ENCODE measurements at places on chromosomes 7 and 10.

DNA sequence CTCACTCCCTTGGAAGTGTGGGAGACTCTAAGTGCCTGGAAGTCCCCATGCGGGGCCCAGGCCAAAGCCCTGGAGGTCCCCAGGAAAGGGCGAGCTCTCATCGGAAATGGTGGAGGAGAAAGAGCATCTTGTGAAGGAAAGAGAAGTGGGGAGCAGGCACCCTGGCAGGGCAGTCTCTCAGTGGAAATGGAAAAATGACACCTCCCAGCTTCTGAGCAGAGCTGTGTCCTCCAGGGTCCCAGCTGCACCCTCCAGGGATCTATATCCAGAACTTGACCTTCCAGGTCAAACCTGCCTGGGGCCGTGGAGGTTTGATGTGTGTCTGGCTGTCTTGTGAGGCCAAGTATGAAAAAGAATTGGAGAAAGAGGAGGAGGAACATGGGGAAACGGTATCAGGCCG is 29.5 kb downstream of the PAX2 start:
- no peak overlapping the region for H3K27ac ChIP-seq
- no peaks in the 10 kb centered on the region for H3K36me3 ChIP-seq
- H3K27me3 ChIP-seq = peaks cover 39% of the 10 kb centered on the region
- H3K4me3 ChIP-seq = no peak overlapping the region
- H3K4me1 ChIP-seq = no peaks in the 10 kb centered on the region
- no peak for DNase-seq

GRCh38 chr7:2638224-2638991 is 6.6 kb downstream of the TTYH3 start:
- H3K4me1 ChIP-seq = peaks cover 23% of the 10 kb centered on the region
- no peak for DNase-seq
- no peaks in the 10 kb centered on the region for H3K27me3 ChIP-seq
- H3K27ac ChIP-seq = no peak overlapping the region

DNA sequence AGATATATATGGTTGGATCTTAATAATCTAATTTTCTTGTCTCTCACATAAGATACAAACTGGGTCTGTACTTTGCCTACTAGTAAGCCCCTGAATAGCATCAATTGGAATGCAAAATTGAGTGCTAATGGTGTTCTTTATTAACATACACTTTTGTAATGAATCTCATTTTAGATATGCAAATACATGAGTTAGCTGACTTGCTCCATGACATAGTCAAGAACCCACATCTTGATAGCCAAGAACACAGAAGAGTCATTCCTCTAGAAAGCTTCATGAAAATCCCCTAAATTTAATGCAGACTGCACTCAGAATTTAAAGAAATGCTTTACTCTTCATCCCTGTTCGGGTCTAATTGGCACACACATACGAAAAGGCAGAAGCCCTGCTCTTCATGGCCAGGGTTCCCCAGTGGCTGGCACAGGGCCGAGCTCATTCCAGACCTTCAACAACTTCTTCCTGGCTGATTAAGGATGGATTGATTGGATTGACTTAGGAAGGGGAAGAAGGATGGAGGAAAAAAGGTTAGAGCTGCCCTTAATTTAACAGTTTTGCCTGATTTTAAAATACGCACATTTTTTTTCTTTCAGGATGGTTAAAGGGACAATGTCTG is 431.1 kb upstream of the KLF6 start:
- H3K27ac ChIP-seq = no peak overlapping the region
- no peak overlapping the region for H3K4me3 ChIP-seq
- peaks cover 2% of the 10 kb centered on the region for H3K4me1 ChIP-seq
- no peaks in the 10 kb centered on the region for H3K27me3 ChIP-seq

- H3K36me3 ChIP-seq = no peaks in the 10 kb centered on the region
- no peaks in the 10 kb centered on the region for H3K27me3 ChIP-seq
- no peak overlapping the region for H3K4me3 ChIP-seq
- no peak for DNase-seq
- H3K4me1 ChIP-seq = no peaks in the 10 kb centered on the region
These were observed 56.2 kb upstream of the APBB1IP start for GRCh38 chr10:26381986-26382385.

DNA sequence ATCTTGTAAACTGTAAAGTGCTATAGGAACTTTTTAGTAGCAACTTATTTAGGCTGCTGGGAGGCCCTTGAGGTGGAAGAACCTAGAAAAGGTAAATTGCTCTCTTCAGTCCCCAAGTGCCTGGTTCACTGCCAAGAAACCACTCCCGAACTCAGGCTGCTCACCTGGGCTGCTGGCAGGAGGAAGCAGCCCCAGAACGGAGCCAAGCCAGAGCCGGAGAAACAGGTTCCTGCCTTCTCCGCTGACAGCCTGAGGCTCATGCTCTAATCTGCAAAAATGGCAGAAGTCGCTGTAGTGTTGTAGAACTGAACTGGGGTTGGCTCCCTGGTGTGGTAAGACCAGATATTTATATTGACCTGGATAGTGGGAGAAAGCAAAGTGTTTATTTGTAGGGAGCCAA is 136.0 kb downstream of the CUL2 start:
- no peaks in the 10 kb centered on the region for H3K4me1 ChIP-seq
- no peak overlapping the region for H3K27ac ChIP-seq
- no peak for DNase-seq
- H3K36me3 ChIP-seq = no peaks in the 10 kb centered on the region

DNA sequence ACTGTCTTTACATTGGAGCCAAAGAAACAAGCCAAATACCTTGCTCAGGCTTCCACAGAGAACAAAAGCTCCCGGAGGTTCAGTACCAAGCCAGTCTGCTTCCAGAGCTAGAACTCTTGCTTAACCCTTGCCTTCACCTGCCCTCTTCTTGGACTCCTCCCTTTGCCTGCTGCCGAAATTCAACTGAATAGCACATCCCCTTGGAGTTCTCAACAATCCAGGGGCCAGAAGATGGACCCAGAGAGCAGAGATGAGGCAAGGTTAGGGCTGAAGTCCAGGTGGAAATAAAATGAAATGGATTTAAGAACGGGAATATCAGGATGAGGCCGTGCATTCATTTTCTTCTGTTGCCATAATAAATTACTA is 876 bp upstream of the PIK3AP1 start:
- peak overlapping the region; percentile 22 for H3K27ac ChIP-seq
- H3K36me3 ChIP-seq = no peaks in the 10 kb centered on the region
- H3K4me3 ChIP-seq = no peak overlapping the region
- DNase-seq = no peak
- peaks cover 45% of the 10 kb centered on the region for H3K4me1 ChIP-seq

DNA sequence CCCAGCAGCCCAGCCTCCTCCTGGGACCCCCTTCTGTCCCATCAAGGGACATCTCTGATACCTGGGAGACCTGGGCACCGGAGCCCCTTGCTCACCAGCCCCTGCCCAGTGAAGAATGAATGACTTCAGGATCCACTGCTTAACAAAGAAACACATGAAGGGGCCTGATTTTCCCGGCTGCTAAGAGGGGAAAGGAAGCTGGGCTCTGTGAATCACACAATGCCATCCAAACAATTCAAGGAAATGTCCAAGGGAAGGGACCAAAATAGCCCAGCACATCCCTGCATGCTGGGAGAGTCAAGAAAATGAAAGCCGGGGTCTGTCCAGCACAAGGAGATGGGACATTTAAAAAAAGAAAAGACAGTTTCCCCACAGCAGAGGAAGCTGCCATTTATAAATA is 128.7 kb upstream of the JCAD start:
- H3K27me3 ChIP-seq = no peaks in the 10 kb centered on the region
- DNase-seq = no peak
- H3K4me1 ChIP-seq = no peaks in the 10 kb centered on the region
- H3K36me3 ChIP-seq = no peaks in the 10 kb centered on the region
- no peak overlapping the region for H3K4me3 ChIP-seq
- H3K27ac ChIP-seq = no peak overlapping the region

DNA sequence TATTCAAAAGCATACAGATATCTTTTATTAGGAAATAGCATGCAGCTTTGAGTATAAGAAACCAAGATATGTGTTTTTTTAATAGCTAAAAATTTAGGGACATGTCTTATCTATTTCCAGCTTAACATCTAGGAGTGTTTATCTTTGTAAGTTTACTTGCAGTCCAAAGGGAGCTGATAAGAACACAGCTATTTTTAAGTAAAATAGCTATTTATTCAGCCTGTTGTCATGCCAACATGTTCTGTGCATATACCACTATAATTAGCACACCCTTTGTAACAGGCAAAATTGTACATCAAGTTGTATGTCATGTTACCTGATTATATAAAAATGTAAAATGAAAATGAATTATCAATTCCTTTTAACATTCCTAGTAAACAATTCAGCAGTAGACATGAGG is 29.6 kb downstream of the FAM133B start:
- no peak for DNase-seq
- H3K27ac ChIP-seq = no peak overlapping the region
- H3K4me1 ChIP-seq = no peaks in the 10 kb centered on the region
- no peak overlapping the region for H3K4me3 ChIP-seq
- peaks cover 57% of the 10 kb centered on the region for H3K36me3 ChIP-seq
- H3K27me3 ChIP-seq = no peaks in the 10 kb centered on the region

DNA sequence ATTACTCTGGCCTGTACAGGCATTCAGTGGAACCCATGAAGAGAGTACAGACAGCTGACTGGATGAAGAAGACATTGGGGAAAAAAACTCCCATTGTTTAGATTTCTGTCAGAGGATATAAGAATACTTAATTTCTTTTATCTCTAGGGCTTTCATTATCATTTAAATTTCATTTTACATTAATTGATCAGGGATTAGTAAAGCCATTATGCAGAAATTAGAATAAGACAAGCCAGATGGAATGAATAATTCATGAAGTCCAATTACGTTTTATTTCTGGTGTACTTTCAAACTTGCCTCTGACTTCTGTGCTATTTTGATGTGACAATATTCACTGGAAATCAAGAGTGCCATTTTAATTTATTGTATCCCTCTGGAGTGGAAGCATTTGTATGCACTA is 247.0 kb downstream of the SLC25A13 start:
- no peak overlapping the region for H3K27ac ChIP-seq
- no peaks in the 10 kb centered on the region for H3K4me1 ChIP-seq
- DNase-seq = no peak
- H3K27me3 ChIP-seq = no peaks in the 10 kb centered on the region
- H3K36me3 ChIP-seq = no peaks in the 10 kb centered on the region

DNA sequence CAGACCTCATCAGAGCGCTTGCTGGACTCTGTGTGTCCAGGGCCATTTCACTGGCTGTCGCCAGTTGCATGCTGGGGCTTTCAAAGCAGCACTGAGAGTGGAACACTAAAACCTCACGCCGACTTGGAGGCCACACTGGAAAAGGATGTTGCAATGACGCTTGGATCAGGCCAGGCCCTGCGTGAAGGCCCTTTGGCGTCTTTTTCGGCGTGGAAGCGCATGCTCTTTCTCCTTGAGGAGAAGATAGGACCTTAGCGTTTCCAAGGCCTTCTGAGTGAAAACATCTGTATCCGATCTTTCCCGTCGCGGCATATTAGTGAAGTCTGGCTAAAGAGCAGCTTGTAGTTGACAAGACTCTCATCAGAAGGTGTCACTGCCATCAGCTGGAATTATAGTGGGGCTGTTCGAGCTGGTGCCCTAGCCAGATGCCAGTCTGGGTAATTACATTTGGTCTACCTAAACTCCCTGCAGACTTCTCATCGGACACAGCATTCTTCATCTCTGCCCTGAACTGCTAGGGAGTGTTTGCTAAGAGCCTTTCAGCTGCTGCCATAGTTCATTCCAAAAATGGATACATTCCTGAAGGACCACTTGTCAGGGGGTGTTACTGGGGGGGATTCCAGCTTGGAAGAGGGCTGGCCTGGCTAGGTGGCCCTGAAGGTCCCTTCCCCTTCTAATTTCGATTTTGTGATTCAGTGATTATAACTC is 167.7 kb upstream of the TCF7L2 start:
- no peak for DNase-seq
- no peak overlapping the region for H3K4me3 ChIP-seq
- no peaks in the 10 kb centered on the region for H3K27me3 ChIP-seq
- no peaks in the 10 kb centered on the region for H3K36me3 ChIP-seq

GRCh38 chr7:154928136-154929005 is 74.6 kb downstream of the PAXIP1 start:
- no peaks in the 10 kb centered on the region for H3K36me3 ChIP-seq
- peaks cover 22% of the 10 kb centered on the region for H3K4me1 ChIP-seq
- no peaks in the 10 kb centered on the region for H3K27me3 ChIP-seq

- no peak for DNase-seq
- no peak overlapping the region for H3K27ac ChIP-seq
- H3K4me3 ChIP-seq = no peak overlapping the region
- H3K27me3 ChIP-seq = no peaks in the 10 kb centered on the region
- peaks cover 12% of the 10 kb centered on the region for H3K4me1 ChIP-seq
These were observed 165.7 kb downstream of the PTPN20 start for GRCh38 chr10:47076949-47077361.

DNA sequence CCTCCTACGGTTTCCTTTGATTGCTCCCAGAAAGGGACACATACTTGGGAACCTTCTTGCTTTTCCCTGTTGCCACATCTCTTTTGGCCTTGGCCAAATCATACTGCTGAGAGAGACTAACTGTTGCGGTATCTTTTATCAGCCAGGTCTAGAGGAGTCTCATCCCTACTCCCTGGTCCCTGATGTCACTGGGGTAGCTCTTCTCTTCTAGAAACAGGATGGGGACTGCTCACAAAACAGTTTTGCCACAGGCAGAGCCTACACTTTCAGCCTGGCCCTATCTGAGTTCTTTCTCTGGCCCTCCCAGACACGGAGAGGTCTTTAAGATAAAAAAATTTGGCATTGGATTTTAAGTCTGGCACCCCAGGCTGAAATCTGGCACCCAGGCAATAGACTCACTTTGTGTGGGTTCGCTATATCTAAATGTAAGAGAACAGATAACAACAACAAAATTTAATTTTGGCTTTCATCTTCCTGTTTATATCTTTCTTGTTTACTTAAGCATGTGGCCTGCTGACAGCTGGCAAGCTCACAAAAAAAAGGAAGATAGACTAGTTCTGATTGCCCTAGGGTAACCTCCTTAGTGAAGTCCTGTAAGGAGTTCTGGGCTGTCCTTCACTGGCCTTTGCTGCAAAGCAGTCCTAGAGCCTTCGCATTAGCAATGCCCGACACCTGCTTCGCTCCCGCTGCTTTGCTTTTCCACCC is 228.3 kb upstream of the NPVF start:
- peaks cover 15% of the 10 kb centered on the region for H3K27me3 ChIP-seq
- no peak overlapping the region for H3K27ac ChIP-seq
- H3K4me1 ChIP-seq = no peaks in the 10 kb centered on the region

DNA sequence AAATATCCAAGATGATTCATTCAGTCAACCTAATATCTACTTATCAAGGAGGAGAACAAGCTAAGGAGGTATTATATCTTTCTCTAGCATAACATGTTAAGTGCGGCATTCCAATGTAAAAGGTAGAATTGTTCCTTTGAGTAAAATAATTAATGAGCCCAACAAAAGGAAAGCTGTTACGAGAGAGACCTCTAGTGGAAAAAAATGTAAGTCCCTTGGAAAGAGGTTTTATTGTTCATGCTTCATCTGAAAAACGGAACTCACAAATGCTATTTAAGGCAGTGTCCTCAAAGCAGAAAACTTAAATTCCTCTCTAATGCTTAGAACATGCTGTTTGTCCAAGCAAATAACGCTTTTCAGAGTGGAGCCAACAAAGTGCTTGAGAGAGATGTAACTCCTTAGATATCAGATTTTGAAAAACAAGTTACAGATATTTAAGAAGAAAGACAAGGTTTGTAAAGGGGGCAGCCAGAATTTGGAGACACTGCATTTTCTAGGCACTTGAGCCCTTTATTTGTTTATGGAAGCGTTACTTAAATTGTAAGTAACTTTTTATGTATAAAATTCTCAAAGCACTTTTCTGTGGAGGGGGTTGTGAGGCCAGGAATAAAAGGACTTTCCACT is 119.9 kb downstream of the TFEC start:
- no peak for DNase-seq
- no peak overlapping the region for H3K4me3 ChIP-seq
- H3K4me1 ChIP-seq = peaks cover 2% of the 10 kb centered on the region
- H3K36me3 ChIP-seq = no peaks in the 10 kb centered on the region
- peaks cover 15% of the 10 kb centered on the region for H3K27me3 ChIP-seq
- H3K27ac ChIP-seq = no peak overlapping the region

GRCh38 chr7:111150709-111151108 is 59.8 kb downstream of the LRRN3 start:
- DNase-seq = no peak
- H3K4me1 ChIP-seq = no peaks in the 10 kb centered on the region
- H3K27ac ChIP-seq = no peak overlapping the region
- no peaks in the 10 kb centered on the region for H3K36me3 ChIP-seq
- H3K4me3 ChIP-seq = no peak overlapping the region

All from DND-41 (cell line).